ENCODE measurements at places on chromosomes 3 and 15.

GRCh38 chr3:31862666-31863279 lies 118.3 kb downstream of the OSBPL10 start:
- DNase-seq = no peak

DNA sequence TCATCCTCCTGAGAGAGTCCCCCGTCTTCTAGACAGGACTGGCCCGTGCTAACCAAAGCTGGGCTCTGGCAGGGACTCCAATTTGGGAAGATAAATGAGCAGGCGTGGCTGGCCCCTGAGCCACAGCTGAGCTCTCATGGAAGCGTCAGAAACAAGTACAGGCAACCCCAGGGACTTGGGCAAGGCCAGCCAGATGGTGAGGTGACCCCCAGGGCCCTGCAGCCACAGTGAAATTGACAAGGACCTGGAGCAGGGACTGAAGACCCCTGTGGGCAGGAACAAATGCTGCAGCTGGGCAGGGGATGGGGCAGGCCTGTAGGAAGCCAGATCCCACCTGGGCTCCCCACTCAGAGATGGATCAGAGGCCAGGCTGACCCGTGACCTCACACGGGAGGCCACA lies 32.8 kb upstream of the CGNL1 start:
- DNase-seq = no peak

GRCh38 chr15:32838820-32839219 lies 121.0 kb downstream of the GREM1 start:
- DNase-seq = no peak

DNA sequence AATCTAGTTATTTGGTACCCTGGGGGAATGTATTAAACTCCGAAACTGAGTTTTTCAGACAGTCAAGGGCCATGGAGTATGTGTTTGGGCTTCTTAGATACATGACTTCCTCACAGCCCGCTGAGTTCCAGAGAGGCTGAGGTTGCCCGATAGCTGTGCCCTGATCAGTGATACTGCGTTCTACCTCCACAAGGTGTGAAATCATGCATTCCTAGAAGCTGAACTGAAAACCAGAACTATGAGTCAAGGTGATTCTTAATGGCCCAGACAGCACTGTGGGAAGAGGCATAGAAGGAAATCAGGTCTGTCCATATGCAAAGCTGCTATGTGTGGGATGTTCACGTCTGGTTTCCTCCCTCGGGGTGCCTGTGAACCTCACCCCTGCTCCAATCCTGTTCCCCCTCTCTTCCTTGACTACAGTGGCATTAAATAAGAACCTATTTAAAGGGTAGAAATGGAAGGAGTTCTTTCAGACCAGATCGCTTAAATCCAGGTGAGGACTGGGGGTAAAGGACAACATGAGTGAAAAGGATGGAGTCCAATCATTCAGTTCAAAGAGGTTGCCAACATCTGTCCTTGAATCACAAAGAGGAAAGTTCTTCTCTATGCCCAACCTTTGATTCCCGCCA lies 74.3 kb downstream of the MYO1E start:
- DNase-seq = peak; percentile 29

GRCh38 chr3:127639173-127640041 lies 10.4 kb downstream of the PODXL2 start:
- no peak for DNase-seq

DNA sequence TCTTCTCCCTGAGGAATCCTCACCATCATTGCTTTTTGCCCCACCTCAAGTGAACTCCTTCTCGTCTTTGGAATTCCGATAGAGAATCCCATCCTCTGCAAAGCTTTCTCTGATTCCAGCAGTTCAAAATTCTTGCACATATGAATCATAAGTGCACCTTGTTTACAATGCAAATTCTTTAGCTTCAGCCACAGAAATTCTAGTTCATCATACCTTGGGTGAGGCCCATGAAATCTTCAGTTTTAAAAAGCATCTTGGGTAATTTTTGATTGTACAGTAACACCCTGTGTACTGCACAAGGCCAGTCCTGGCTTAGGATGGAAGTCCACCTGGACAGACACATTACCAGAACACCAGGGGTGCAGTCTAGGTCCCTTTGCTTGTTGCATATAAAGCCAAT lies 30.8 kb downstream of the MDFIC2 start:
- no peak for DNase-seq

- no peak for DNase-seq
These were observed 7.3 kb downstream of the PRR23E start for GRCh38 chr3:127200086-127200691.

GRCh38 chr15:95957861-95958260 lies 372.6 kb upstream of the NR2F2 start:
- no peak for DNase-seq
